ENCODE measurements at places on chromosomes 16 and 17. TPM values are rescaled to one million over a fixed set of nuclear protein-coding genes. Genes with fewer than 3 reads are reported as not detected.

ZSCAN10 gene
- not detected for total RNA-seq

SLC13A2 gene
- not detected for total RNA-seq

- peak overlapping the region; percentile 94 for H3K27ac ChIP-seq
- no peaks in the 10 kb centered on the region for H3K27me3 ChIP-seq
- no peak for DNase-seq
- peaks cover 9% of the 10 kb centered on the region for H3K4me1 ChIP-seq
- H3K36me3 ChIP-seq = no peaks in the 10 kb centered on the region
- H3K4me3 ChIP-seq = no peak overlapping the region
These were observed 36.9 kb downstream of the SOST start for GRCh38 chr17:43721537-43722268.

DNA sequence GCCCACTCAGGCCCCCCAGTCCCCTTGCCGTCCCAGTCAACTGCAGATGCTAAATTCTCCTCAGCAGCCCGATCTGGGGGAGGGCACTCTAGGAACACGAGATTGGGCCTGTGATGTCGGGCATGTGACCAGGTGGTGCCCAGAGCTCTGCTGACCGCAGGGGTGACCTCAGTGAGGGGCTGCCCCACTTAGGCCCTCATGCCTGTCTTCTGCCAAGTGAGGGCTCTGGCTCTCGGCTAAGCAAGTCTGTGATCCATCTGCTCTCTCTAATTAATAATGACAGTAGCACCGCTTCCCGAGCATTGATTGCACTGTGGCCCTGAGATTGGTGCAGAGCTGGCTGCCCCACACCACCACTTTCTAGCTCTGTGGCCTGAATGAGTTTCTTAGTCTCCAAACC is 138.8 kb downstream of the MRM1 start:
- H3K27me3 ChIP-seq = peaks cover 81% of the 10 kb centered on the region
- no peak overlapping the region for H3K27ac ChIP-seq
- no peaks in the 10 kb centered on the region for H3K4me1 ChIP-seq
- no peaks in the 10 kb centered on the region for H3K36me3 ChIP-seq
- DNase-seq = no peak

DNA sequence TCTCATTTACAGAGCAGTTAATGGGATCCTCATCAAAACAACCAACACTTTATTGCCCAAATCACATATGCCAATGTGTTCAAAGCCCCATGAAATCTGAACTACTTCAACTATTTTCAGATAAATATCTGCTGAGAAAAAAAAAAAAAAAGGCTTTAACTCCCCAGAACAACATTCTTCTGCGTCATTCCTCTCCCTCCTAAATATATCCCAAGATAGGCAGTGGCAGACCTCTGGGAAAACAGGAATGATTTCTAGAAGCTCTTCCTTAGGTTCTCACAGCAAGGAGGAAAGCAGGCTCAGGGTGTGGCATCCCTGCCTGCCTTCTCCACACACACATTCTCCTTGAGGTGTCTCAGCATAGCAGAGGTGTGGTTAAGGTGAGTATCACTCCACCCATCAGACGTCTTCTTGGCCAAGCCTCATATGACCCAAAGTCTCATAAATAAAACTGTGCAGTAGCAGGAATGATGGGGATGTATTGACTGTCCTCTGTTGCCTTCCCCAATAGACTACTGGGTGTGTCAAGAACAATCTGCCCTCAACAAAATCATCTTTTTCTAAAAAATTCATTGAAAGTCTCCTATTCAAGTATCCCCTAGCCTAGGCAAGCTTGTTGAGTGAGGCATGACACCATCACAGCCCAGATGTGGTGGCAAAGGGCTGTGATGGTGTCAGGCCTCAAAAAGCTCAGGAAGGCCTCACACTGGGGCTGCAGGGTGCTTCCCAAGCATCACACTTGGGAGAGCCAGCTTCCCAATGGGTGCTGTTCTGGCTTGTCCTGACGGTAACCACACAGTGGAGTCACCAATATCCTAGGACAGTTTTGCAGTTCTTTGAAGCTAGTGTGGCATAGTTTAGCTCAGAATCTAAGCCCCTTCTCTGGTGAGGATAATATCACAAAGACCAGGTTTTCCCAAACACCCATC is 135.4 kb upstream of the SOX9 start:
- H3K4me1 ChIP-seq = no peaks in the 10 kb centered on the region
- H3K27me3 ChIP-seq = no peaks in the 10 kb centered on the region
- no peaks in the 10 kb centered on the region for H3K36me3 ChIP-seq
- DNase-seq = no peak
- H3K27ac ChIP-seq = no peak overlapping the region

QPRT gene
- total RNA-seq = 20.8 TPM

ABCC12 gene
- not detected for total RNA-seq

DNA sequence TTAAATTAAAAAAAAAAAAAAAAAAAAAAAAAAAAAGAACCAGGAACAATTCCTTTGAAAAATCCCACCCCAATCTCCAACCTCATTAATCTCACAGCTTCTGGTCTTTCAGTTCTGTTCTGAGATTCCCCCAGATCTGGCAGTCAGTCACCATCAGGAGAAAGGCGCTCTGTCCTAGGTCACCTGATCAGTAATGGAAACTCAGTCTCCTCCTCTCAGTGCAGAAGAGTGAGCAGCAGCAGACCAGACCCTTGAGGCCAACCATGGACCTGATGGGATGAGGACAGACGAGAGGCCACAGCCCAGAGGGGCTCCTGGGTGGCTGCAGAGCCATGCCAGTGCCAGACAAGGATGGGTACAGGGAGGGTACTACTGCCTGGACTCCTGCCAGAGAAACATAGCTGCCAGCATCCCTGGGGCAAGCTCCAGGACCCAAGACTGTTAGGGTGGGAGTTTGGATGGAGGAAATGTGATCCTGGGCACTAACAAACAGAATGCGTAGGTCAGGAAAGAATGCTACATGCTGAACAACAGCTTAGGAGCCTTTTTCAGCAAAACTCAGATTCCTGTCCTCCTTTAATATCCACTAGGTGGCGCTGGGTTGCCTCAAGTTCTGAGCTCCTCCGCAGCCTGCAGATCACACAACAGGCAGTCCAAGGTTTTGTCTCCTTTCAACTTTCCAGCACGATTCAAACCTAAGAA is 28.7 kb downstream of the MPG start:
- no peak for DNase-seq
- H3K27me3 ChIP-seq = no peaks in the 10 kb centered on the region
- no peak overlapping the region for H3K27ac ChIP-seq
- peaks cover 31% of the 10 kb centered on the region for H3K36me3 ChIP-seq

- no peak overlapping the region for H3K4me3 ChIP-seq
- no peaks in the 10 kb centered on the region for H3K27me3 ChIP-seq
- H3K27ac ChIP-seq = no peak overlapping the region
- no peaks in the 10 kb centered on the region for H3K36me3 ChIP-seq
- no peak for DNase-seq
These were observed 541.3 kb downstream of the CDH11 start for GRCh38 chr16:64580558-64580957.

Measured in left ventricle myocardium inferior (tissue), 1 donor.